Bone marrow (tissue), 2 donors: ENCODE measurements at places on chromosomes 1 and 21.

- no peak for DNase-seq
Measured at GRCh38 chr1:214664651-214665433, 61.8 kb downstream of the CENPF start.

- no peak for DNase-seq
Measured at GRCh38 chr1:66889030-66889429, 35.6 kb downstream of the DNAI4 start.

DNA sequence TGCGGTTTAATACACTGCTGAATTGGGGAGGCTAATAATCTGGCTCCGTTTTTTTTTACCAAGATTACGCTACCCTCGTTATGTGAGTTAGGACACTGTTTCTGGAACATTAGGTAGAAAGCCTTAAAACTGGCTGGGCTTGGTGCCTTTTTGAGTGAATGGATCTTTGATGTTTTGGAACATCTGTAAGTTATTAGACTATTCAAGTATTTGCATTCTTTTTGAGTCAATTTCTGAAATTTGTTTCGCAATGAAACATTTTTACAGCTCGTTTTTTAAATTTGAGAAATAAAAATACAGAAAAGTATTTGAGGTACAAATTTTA lies 106.9 kb downstream of the LTN1 start:
- no peak for DNase-seq

DNA sequence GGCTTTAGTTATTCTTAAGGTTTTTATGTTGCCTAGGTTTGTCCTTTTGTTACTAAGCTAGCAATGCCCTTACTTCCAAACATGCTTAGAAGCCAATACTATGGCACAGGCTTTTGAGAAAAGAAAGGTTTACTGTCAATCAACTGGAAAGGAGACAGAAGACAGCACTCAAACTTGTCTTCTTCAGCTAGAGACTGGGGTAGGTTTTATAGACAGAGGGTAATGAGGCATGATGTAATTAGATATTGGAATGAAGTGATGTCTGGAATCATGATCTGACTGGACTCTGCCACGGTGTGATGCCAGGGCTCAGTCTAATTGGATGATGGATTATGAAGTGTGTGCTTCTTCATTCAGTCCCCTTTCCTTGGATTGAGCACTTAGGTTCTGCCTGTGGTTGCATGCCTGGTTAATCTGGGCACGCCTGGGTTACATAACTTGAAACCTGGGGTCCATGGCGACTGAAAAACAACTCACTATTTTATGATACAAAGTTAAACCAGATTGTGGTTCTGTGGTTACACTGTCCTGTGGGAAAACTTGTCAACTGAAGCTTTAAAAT lies 625.8 kb downstream of the BRINP3 start:
- no peak for DNase-seq

DNA sequence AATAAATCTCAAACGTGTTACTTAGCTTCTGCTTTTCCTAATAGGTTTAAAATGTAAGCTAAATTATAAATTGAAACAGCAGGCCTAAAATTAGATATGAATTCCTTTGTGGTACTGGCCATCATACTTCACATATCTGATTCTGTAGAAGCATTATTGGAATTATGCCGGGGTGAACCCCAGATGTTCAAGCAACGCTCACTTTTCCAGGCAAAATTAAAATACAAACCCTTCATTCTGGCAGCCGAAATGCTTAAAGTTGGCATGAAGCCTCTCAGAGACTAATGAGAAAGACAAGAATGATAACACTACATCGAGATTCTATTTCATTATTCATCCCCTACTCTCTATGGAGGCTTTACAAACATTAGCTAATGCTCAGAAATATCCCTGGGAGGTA lies 1352.7 kb upstream of the ADGRL2 start:
- DNase-seq: no peak

DNA sequence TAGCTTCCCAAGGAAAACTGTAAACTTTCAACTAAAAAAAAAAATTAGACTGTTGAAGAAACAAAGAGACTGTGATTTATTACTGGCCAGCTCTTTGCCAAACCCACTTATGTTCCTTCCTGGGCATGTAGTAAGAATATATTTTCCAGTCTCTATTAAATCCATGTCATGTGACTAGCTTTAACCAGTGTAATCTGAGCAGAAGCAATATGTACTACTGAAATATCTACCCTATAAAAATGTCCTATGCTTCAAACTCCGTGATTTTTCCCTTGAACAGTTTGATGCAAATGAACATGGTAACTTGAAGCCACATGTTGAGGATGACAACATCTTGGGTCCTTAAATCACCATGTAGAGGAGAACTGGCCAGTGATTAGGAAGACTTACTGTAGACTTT lies 144.5 kb downstream of the NTMT2 start:
- DNase-seq: no peak

DNA sequence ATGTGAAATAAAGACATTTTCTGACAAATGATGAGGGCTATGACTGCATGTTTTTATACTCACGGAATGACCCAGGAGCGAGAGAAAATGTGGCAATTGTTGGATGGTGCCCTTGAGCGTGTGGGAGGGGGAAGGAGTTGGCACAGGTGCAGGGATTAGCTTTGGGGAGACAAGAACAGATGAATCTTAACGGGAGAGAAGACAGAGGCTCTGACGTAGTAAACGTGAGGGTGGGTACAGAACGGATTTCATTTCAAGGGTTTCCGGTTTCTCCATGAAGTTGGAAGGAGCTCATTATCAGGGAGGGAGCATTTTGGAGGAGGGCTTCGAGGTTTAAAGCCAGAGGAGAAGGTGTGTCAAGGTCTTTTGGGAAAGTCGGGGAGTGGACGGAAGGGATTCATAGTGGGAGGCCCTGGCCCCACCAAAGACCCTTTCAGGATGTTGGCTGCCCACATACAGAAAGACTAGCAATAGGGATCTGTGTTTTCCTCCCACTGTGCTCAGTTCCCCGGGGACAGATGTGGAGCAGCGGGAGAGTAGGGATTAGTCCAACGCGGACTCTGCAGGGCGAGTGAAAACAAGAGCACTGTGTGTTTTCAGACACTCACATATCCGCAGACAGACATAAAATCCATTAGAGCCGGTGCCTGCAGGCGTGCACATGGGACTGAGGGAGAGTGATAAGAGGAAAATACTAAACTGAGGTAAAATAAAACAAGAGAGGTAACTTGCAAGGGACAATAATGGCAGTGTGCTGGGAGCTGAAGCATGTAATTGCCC lies 584.1 kb downstream of the AJAP1 start:
- no peak for DNase-seq

GRCh38 chr1:239269706-239270105 lies 116.7 kb upstream of the CHRM3 start:
- no peak for DNase-seq

- DNase-seq: no peak
Measured at GRCh38 chr1:31991182-31991581, 22.5 kb upstream of the KHDRBS1 start.

DNA sequence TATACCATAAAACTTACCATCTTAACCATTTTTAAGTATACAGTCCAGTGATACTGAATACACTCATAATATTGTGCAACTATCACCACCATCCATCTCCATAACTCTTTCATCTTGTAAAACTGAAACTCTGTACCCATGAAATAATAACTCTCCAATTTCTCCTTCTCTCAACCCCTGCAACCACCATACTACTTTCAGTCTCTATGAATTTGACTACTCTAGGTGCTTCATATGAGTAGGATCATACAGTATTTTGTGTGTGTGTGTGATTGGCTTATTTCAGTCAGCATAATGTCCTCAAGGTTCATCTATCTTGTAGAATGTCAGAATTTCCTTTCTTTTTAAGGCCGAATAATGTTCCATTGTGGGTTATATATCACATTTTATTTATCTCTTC lies 17.7 kb downstream of the NPHS2 start:
- no peak for DNase-seq

- DNase-seq: no peak
Measured at GRCh38 chr1:198948895-198949659, 310.2 kb downstream of the PTPRC start.

GRCh38 chr1:25895365-25895990 lies 10.7 kb downstream of the STMN1 start:
- peak; percentile 59 for DNase-seq

- DNase-seq: no peak
Measured at GRCh38 chr1:175755516-175756070, 12.2 kb upstream of the TNR start.

DNA sequence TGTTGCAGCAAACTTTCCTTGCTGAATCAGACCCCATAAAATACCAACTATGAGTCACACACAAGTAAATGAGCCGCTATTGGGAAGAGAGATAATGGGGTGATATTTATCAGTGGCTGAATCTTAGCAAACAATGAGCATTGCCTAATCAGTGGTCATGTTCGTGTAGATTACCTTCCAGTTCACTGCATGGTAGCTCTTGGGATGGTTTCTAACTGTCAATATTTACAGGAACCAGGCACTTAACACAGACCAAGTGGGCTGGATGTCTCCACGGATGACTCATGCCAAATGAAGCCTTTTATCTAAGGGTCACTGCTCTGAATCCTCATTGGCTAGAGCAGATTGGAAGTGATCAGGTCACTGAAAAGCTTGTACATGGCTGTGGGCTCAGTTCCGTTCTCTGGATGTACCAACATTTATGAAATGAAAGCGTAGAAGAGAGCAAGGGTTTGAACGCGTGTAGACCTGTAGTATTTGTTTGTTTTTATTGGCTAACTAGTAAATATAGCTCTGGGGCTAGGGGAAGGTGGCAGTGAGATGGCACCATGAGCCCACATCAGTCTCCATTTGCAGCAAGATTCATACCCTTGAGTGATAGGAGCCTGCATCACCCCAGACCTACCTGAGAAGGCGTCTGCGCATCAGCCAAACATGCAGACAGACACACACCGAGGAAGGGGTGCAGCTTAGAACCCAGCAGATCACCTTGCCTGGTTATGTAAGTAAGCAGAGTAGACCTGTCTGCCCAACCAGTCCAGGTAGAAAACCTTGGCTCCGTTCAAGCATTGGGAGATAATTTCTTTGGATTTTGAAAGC lies 153.3 kb downstream of the TOMM20 start:
- no peak for DNase-seq

- no peak for DNase-seq
Measured at GRCh38 chr1:154318386-154318785, 2.5 kb upstream of the AQP10 start.

GRCh38 chr1:228913626-228914414 lies 178.5 kb downstream of the RHOU start:
- DNase-seq: no peak

DNA sequence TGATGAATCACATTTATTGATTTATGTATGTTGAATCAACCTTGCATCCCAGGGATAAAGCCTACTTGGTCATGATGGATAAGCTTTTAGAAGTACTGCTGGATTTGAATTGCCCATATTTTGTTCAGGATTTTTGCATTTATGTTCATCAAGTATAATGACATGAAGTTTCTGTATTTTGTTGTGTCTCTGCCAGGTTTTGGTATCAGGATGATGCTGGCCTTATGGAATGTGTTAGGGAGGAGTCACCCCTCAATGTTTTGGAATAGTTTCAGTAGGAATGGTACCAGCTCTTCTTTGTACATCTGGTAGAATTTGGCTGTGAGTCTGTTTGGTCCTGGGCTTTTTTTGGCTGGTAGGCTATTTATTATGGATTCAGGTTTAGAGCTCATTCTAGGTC lies 1643.1 kb upstream of the B3GALT2 start:
- no peak for DNase-seq

DNA sequence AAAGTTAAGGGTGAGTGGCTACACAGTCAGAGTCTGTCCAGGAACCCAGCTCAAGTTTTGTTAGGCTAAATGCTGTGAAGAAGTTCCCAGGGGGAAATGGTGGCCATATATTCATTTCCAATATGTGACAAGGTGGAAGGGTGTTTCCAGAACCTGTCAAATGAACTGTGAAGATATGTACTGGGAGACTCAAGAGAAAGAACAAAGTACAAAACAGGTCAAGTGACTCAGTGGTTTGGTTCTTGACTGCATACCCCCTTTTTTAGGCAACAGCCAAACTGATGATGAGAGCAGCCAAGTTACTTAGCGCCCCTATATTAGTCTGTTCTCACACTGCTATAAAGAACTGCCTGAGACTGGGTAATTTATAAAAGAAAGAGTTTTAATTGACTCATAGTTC lies 18.6 kb upstream of the FBXO28 start:
- DNase-seq: no peak

DNA sequence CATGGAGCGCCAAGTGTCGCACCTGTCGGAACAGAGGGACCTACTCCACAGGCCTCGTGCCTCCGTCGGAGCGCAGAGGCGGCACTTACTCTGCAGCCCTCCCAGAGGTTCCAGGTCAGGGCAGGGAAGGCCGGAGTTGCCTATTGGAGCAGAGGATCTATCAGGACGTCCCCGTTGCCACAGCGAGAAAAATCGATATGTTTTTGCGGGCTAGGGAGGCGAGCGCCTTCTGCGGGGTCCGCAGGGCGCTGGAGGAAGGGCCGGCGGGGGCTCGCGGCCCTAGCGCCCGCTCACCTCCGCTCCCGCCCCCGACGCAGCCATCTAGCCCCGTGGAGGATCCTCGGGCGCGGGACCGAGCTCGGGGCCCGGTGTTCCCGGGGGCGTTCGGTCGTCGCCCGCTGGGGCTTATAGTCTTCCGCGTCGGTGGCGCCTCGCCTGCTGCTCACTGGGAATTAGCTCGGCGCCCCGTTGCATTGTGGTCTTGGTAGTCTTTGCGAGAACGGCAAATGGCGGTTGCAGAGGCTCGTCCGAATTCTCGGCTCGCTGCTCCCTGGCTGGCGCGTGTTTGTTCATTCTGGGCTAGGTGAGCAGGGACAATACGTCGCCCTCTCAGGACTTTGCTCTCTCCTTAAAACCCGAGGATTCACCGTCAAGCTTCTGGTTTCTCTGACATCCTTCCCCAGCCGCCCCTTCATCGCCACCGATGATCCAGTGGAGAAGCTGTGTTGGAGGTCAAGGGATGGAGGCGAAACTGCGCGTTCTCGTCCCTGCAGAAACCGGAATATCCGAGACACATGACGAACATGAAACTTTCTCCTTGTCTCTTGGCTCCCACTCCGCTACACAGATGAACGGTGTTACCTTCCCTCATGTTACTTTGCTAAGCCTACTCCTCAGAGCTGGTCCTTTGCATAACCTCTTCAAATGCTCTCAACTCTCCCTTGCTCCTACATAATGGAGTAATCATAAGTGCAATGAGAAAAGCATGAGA lies at the start of gene JTB:
JTB (minus strand) TSS at position 425 of the 991 bp plus-strand sequence; CDS start at position 3, 422 bp downstream.
- peak; percentile 73 for DNase-seq
